ENCODE measurements at places on chromosomes 13 and 19. TPM values are rescaled to one million over a fixed set of nuclear protein-coding genes. Genes with fewer than 3 reads are reported as not detected.

DNA sequence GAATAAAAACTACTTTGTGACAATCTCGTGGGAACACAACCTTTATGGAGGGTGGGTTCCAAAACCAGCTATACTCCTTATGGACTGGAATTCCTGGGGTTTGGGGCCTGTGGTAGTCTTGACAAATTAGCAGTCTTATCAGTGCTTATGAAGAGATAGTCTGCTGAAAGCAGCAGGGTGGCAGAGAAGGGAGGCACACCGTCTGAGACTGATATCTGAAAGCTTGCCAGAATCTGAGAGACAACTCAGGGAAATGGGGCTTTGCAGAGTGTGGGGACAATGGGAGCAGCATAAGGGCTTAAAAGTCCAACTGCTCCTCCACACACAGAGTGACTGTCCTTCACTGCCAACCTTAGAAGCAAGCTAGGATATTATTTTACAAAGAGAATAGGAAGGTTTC lies 95.9 kb downstream of the UGGT2 start:
- no peaks in the 10 kb centered on the region for H3K27me3 ChIP-seq
- no peak overlapping the region for H3K4me3 ChIP-seq
- H3K27ac ChIP-seq = no peak overlapping the region
- no peak for DNase-seq
- H3K4me1 ChIP-seq = no peaks in the 10 kb centered on the region

GRCh38 chr13:84574851-84575250 lies 692.6 kb upstream of the SLITRK1 start:
- H3K4me3 ChIP-seq = no peak overlapping the region
- no peaks in the 10 kb centered on the region for H3K36me3 ChIP-seq
- DNase-seq = no peak
- no peaks in the 10 kb centered on the region for H3K27me3 ChIP-seq
- H3K27ac ChIP-seq = no peak overlapping the region
- H3K4me1 ChIP-seq = no peaks in the 10 kb centered on the region

- peaks cover 73% of the 10 kb centered on the region for H3K27me3 ChIP-seq
- H3K4me1 ChIP-seq = no peaks in the 10 kb centered on the region
- H3K36me3 ChIP-seq = peaks cover 4% of the 10 kb centered on the region
- no peak overlapping the region for H3K27ac ChIP-seq
- H3K4me3 ChIP-seq = no peak overlapping the region
These were observed 411.8 kb downstream of the ZNF536 start for GRCh38 chr19:30783936-30784335.

- H3K36me3 ChIP-seq = no peaks in the 10 kb centered on the region
- H3K4me1 ChIP-seq = no peaks in the 10 kb centered on the region
- H3K4me3 ChIP-seq = no peak overlapping the region
- H3K27me3 ChIP-seq = no peaks in the 10 kb centered on the region
- no peak for DNase-seq
- H3K27ac ChIP-seq = no peak overlapping the region
These were observed 14.5 kb upstream of the ICAM3 start for GRCh38 chr19:10353793-10354391.

- H3K4me3 ChIP-seq = no peak overlapping the region
- no peak for DNase-seq
- peaks cover 44% of the 10 kb centered on the region for H3K27me3 ChIP-seq
These were observed 13.0 kb upstream of the FPR3 start for GRCh38 chr19:51781999-51782398.

DNA sequence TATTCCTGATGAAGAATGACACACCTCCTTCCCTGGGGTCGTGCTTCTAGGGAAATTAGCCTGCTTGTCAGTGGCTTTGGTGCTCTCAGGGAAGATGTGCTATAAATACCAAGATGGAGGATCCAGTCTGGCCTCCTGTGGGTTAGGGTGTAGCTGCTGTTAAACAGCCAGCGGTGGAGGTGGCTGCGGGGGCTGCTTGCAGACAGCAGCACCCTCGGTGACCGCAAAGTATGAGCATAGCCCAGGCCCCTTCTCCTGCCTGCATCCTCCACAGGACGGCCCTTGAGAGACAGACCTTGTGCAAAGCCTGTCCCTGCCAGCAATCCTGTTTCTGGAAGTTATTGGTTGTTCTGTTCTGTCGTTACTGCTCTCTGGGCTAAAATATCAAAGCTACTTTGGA lies 11.4 kb downstream of the VSTM2B start:
- peaks cover 39% of the 10 kb centered on the region for H3K27me3 ChIP-seq
- no peak overlapping the region for H3K27ac ChIP-seq

- H3K36me3 ChIP-seq = peaks cover 10% of the 10 kb centered on the region
- H3K4me1 ChIP-seq = peaks cover 12% of the 10 kb centered on the region
- H3K4me3 ChIP-seq = no peak overlapping the region
- no peak overlapping the region for H3K27ac ChIP-seq
These were observed 11.2 kb upstream of the PDCD2L start for GRCh38 chr19:34393031-34393430.

TBCB gene
- total RNA-seq = 131 TPM

PRTN3 gene
- not detected for total RNA-seq

- H3K36me3 ChIP-seq = no peaks in the 10 kb centered on the region
- no peak overlapping the region for H3K4me3 ChIP-seq
- no peaks in the 10 kb centered on the region for H3K4me1 ChIP-seq
- H3K27ac ChIP-seq = no peak overlapping the region
These were observed 137.9 kb upstream of the DACH1 start for GRCh38 chr13:72004784-72005374.

LILRA6 gene
- total RNA-seq = 0.91 TPM

DNA sequence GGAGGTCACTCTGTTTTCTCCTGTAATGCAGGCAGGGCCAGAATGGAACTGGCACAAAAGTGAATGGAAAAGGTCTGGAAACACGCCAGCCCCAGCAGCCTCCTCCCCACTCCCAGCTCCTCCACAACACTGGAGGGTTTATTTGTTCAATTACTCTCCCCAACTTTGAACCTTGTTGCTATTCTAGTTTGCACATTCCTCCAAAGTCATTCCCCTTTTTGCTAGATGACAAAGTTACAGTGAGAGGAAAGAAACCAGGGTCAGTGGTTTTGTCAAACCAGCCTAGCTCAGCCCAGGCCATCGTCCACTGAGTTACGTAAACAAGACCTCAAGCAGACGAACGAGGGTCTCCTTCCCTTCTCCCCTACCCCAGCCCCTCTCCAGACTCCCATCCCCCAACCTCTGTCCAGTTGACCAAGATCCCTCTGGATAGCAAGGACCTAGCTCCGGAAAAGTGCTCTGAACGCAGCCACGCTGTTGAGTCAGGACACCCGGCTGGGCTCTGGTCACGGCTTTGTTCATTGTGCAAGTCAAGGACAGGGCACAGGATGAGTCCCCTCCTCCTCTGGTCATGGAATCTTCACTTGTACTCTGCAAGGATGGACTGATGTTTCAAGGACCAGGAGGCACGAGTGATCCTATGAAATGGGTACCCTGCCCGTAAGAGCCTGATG lies 180.0 kb downstream of the USP12 start:
- no peak for DNase-seq
- H3K36me3 ChIP-seq = no peaks in the 10 kb centered on the region
- no peak overlapping the region for H3K27ac ChIP-seq
- H3K4me3 ChIP-seq = no peak overlapping the region

DNA sequence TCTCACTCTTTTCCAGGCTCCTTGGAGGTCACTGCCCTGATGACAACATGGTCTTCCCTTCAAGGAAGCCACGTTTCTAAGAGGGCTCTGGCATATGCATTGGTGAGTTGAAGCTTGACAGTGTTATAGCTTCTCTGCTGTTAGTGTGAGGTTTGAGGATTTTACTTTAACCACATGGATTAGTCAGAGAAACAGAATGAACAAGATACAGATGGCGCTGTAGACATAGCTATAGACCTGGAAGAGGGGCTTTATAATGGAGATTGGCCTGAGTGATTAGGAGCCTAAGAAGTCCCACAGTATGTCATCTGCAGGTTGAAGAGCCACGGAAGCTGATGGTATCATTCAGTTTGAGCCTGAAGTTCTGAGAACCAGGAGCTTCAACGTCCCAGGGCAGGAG lies 18.4 kb upstream of the URI1 start:
- peaks cover 29% of the 10 kb centered on the region for H3K27me3 ChIP-seq
- DNase-seq = no peak
- H3K27ac ChIP-seq = no peak overlapping the region
- H3K36me3 ChIP-seq = no peaks in the 10 kb centered on the region
- H3K4me1 ChIP-seq = no peaks in the 10 kb centered on the region

DNA sequence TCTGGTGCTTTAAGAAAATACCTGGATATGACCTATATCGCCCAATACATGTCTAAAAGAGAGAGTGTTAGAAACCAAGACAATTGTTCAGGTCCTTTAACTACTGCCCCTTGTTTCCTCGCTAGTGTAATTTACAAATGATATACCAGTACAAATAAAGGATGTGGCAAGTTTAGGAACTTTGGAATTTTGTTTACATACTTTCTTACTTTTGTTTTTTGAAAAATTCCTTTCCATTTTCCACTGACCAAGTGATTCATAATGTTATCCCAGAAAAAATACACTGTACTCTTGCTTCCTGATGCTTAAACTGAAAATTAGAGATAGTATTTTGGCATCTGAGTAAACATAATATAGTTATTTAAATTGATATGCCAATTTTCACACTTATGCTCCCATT lies 96.8 kb upstream of the CSNK1A1L start:
- no peak for DNase-seq
- H3K4me3 ChIP-seq = no peak overlapping the region
- H3K36me3 ChIP-seq = no peaks in the 10 kb centered on the region
- no peaks in the 10 kb centered on the region for H3K27me3 ChIP-seq
- no peak overlapping the region for H3K27ac ChIP-seq

SYNE4 gene
- 1.8 TPM for total RNA-seq

LRRC63 gene
- 0.39 TPM for total RNA-seq

DNA sequence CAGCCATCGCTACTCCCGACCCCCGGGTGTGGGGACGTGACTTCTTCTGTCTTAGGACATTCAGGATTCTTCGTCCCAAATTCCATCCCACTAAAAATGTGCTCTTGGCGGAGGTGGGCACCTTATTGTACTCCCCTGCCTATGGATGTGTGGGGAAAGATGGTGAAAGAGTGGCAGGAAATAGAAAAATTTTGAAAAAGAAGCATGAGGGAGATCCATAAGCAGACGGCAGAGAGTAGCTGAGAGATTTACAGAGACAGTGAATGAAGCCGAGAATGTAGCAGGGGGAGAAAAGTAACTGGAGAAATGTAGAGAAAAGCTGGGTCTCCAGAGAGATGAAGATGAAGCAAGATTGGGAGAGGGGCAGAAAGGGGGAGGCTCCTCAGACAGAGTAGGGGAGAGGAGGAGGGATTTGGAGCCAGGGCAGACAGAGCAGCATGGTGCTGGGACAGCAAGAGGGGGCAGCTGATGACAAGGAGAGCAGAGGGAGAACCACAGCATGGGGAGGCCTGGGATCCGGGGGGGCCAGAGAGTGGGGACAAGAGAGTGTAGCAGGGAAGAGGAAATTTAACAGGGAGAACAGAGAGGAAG lies 843 bp downstream of the ZNF610 start:
- H3K4me3 ChIP-seq = peak overlapping the region; percentile 88
- H3K27ac ChIP-seq = peak overlapping the region; percentile 44
- DNase-seq = no peak
- H3K36me3 ChIP-seq = peaks cover 4% of the 10 kb centered on the region
- no peaks in the 10 kb centered on the region for H3K27me3 ChIP-seq

FCGBP gene
- total RNA-seq = 9.1 TPM

- no peak for DNase-seq
- H3K36me3 ChIP-seq = no peaks in the 10 kb centered on the region
- peaks cover 5% of the 10 kb centered on the region for H3K4me1 ChIP-seq
These were observed 48.8 kb upstream of the IRS2 start for GRCh38 chr13:109834973-109835720.

DNA sequence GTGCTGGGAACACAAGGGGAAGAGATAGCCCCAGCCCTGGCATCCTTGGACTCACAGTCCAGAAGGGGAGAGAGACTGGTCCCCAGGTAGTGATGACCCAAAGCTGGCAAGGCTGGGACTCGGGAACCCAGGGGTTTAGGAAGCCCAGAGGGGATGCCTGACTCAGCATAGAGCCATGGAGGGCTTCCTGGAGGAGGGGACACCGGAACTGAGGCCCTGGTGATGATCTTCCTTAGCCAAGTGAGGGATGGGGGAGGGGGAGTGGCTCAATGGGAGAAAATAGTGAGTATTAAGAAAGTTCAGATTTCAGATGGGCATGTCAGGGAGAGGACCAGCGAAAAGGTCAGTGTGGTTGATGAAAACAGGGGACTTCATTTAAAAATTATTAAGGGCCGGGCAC lies 26.8 kb downstream of the EXOC3L2 start:
- no peak for DNase-seq
- H3K27ac ChIP-seq = no peak overlapping the region
- H3K27me3 ChIP-seq = peaks cover 66% of the 10 kb centered on the region
- H3K4me1 ChIP-seq = peaks cover 8% of the 10 kb centered on the region
- H3K36me3 ChIP-seq = peaks cover 5% of the 10 kb centered on the region

Data from T-helper 17 cell (primary cell).